M059J (cell line): ENCODE measurements at places on chromosomes 7 and 10.

DNA sequence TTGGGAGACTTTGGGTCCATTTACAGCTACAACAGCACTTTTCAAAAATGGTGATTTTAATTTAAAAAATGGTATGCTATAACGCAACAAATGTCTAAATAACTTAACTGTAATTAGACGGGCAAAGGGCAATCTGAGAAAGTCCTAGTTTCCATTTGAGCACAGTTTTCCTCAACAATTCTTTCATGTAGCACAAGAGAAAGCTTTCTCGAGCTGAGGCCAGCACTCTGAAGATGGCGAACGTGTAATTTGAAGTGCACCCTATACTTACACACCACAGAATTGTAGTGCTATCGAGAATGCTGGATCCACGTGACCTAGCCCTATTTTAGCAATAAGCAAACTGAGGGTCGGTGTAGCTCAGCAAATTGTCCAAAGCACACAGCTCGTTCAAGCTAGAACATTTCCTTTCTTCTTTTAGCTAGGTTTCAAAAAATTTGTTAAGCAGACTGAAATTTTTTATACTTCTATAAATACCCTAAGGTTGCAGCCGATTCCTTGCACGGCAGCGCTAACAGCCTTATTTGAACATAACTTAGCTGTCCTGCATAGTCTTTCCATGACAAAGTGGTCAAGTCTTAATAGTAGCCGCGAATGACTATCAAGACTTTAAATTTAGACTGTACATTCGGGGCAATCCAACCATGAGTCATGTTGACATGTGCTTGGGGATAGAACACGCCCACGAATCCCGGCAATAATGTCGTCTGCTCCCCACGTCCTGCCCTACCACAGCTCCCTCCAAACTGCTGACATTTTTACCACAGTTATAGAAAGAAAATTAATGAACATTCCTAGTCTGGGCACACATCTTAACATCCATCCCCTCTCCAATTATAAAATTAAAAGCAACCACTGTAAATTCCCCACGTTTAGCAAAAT, 10.0 kb downstream of the KLF6 start:
- DNase-seq = peak; percentile 81

DNA sequence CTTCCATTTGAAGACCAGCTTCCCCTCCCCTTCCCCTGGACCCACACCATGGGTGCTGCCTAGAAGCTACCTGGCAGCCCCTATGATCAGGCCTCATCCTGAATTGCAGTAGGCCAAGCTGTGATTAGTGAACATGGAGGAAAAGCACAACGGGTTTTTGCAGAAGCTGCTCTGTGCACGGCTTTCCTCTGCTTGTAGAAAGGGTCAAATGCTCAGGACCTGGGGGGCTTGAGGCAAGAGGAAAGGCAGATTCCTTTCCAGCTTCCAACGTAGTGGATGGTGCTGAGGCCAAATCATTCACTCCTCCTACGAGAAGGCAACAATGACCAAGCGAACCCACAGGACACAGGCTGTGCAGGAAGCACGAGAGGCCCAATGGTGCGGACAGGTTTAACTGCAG, 410.3 kb upstream of the SHH start:
- no peak for DNase-seq

GRCh38 chr10:110226926-110227641, 19.7 kb downstream of the MXI1 start:
- peak; percentile 42 for DNase-seq

GRCh38 chr7:120185940-120186682, 86.9 kb upstream of the KCND2 start:
- no peak for DNase-seq

GRCh38 chr10:75034131-75034512, 77.3 kb upstream of the SAMD8 start:
- no peak for DNase-seq

- no peak for DNase-seq
Measured at GRCh38 chr10:130049987-130050386, 60.6 kb downstream of the C10orf143 start.
